Activated naive CD4-positive, alpha-beta T cell treated with Interleukin-2 at 50 U/mL for 16 hours (primary cell): ENCODE measurements at places on chromosomes 6 and 20.

DNA sequence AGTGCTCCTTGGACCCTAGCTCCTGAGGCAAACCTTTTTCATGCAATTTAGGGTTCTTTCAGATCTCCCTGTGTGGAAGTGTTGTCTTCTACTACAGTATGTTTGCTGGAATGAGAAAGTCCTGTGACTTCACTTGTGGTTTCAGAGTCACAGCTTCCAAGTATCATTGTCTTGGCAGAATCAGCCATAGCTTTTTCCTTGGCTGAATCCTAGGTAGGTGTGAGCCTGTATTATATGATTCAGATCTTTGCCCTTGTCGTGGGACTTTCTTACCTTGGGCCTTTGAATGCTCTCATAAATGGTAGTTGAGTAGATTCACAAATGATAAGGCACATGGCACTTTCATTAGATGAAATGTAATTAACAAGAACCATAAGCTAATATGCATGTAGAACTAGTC is 16.5 kb downstream of the CARMIL1 start:
- DNase-seq: no peak

GRCh38 chr6:27805347-27805746 is 106.8 kb downstream of the OR2B2 start:
- no peak for DNase-seq

- DNase-seq: no peak
Measured at GRCh38 chr6:166203003-166203640, 35.5 kb upstream of the TBXT start.

- DNase-seq: no peak
Measured at GRCh38 chr6:31386977-31387376, 16.4 kb upstream of the MICA start.

DNA sequence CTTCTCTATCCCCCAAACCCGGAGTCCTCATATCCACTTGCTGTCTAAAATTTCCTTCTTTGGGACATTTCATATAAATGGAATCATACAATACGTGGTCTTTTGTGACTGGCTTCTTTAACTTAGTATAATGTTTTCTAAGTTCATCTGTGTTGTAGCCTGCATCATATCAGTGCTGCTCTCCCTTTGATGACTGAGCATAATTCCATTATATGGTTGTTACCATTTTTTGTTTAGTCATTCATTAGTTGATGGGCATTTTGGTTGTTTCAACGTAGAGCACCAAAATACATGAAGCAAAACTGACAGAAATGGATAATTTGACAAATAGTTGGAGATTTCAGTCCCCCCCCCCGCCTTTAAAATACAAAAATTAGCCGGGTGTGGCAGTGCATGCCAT is 71.5 kb downstream of the ZFAND3 start:
- DNase-seq: no peak

DNA sequence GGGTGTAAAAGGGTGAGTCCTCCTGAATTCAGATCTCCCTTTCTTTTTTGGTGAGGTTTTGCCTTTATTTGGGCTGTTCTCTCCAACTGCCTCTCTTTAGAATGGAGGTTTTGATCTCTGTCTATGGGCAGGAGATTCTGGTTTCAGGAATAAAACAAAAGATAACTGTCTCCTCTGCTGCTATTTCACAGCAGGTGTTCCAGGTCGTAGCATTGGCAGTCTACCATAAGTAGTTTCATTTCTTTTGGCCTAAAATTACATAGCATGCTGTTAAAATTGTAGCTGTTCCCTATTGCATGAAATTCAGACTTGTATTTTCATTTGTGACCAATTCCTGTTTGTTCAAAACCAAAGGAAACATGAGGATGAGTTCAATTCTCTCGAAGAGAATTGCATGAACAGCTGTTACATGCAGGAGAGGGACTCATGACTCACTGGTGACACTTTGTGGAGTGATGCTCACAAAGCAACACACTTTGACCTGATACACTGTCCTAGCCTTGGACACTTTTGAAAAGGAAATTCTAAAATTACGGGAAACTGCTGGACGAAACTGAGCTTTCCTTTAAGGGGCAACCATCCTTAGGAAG is 76.8 kb upstream of the SIRPG start:
- peak; percentile 24 for DNase-seq

GRCh38 chr6:54285595-54285994 is 22.6 kb upstream of the TINAG start:
- DNase-seq: no peak

DNA sequence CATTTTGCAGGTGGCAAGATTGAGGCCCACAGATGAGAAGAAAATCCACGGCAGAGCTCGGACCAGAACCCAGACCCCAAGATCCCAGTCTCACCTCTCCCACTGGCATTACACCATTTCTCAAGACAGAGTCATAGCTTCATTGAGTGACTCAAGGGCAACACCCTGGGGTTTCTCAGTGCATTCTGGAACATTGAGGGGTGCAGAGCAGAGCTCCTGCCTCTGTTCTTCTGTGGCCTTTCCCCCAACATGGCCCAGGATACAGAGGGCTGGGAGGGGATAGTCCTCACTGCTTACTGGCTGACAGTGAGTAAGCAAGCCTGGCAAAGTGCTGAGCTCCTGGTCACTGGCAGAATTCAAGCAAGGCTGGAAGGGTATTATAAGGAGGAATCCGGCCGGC is 74.0 kb downstream of the MDGA1 start:
- no peak for DNase-seq

GRCh38 chr20:19347943-19348456 is 135.6 kb downstream of the SLC24A3 start:
- DNase-seq: no peak

- DNase-seq: no peak
Measured at GRCh38 chr20:11626551-11626950, 291.1 kb upstream of the BTBD3 start.

DNA sequence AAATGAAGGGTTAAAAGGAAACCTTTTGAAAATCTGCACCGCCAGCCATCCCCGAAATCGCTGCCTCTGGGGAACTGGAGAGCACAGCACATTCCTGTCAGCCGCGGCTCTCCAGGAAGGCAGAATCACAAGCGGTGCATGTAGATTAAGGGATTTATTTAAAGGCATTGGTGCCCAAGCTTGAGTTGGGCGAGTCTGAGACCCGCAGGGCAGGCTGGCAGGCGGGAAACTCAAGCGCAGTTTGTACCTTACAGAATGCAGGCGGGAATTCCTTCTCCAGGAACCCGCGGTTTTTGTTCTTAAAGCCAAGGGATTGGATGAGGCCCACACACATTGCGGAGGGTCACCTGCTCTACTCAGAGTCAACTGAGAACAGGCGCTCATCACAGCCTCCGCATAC is 10.8 kb downstream of the GPR31 start:
- DNase-seq: no peak

DNA sequence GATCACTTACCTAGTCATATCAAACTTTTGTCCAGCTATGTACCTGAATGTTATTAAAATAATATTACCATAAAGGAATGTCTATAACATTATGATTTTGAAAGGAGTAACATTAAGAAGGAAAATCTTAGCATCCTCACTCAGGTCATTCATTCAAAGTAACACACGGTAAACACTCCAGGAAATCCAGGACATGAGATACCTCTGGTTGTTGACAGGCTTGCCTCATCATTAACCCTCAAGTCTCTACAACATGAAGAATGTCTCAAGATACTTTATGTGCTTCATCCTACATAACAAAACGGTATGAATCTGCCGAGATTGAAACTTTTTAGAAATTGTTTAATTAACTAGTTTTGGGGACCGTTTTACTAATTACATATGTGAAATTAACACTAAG is 690 bp upstream of the FILIP1 start:
- no peak for DNase-seq

DNA sequence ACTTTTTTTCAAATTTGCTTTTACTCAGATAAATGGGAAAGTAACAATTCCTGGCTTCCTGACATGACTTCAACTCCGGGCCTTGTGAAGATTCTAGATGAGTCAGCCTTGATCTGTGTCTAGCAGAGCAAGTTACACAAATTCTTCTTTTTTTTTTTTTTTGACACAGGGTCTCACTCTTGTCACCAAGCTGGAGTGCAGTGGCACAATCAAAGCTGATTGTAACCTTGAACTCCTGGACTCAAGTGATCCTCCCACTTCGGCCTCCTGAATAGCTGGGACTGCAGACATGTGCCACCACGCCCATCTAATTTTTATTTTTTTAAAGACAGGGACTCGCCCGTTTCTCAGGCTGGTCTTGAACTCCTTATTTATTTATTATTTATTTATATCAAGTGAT is 7.3 kb upstream of the ARHGAP18 start:
- no peak for DNase-seq

GRCh38 chr6:22357724-22358189 is 60.9 kb upstream of the PRL start:
- DNase-seq: no peak

GRCh38 chr6:71066153-71066552 is 109.3 kb upstream of the B3GAT2 start:
- DNase-seq: no peak

DNA sequence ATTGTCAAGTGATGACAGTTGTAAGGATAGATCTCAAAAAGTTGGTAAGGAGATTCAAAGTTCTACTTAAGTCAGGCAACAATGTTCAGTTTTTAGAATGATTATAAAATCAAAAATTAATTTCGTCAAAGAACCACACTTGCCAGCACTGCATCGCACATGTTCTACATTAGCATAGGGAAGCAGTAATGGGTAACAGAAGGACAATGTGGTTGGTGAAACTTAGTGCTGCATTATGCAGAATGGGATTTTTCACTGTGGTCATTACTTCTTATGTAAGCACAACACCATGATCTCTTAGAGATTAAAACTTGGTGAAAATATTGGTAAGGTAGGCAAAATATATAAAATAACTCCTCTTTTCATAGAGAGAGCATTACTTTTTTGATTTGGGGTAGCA is 173.7 kb upstream of the THEMIS start:
- DNase-seq: no peak

DNA sequence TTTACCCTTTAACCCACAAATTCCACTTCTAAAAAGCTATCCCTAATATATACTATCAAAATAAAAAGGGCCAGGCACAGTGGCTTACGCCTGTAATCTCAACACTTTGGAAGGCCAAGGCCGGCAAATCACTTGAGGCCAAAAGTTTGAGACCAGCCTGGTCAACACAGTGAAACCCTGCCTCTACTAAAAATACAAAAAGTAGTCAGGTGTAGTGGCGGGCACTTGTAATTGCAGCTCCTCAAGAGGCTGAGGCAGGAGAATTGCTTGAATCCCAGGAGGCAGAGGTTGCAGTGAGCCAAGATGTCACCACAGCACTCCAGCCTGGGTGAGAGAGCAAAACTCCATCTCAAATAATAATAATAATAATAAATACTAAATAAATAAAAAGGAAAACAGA is 82.5 kb downstream of the TRIM27 start:
- DNase-seq: no peak

DNA sequence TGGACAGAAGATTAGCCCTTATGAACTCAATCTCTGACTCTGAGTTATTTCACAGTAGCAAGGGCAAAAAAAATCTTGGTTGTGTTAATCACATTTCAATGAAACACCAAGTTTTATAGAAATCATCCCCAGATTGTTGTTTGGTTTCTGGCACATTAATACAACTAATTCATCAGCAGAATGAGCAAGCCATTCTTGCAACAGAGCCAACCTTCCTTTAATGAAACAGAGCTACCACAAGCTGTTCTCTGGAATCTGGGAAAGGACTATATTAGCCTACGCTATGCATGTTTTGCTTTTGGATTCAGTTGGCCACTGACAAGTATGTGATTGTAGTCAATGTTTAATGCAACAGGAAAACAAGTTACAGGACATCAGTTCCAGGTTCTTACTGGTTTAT is 13.8 kb upstream of the POPDC3 start:
- DNase-seq: no peak

GRCh38 chr6:84521511-84521910 is 242.9 kb downstream of the TBX18 start:
- no peak for DNase-seq

DNA sequence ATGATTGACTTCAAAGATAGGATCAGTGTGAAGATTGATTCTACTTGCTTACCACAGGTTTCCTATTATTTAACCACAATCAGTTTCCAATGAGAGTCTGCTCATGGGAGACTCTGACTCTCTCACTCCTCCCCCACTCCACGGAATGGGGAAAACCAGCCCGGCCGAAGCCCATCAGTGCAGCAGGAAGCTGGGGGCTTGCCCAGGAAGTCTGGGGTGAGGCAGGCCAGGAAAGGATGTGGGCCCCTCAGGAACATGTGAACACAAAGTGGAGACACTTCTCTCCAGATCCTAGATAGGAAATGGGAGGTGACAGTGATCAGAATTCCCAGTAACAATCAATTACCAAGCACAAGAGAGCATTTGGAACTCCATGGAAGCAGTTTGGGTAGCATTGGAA is 144.2 kb downstream of the TTLL2 start:
- no peak for DNase-seq

DNA sequence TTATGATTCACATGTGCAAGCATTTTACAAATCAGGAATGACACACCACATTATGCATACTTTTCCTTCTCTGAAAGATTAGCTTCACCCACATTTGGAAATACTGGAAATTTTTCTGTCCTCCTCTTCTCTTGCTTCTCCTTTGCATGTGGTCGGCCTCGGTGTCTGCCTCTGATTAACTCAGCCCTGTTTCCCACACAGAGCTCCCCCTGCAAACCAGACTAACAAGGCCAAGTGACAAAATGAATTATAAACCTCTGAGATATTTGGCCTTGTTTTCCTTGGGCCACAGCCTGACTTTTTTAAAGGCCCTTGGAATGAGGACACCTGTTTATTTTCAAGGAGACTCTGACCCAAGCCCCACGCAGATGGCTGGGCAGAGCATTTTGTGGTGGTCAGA is 9.0 kb upstream of the CCN6 start:
- no peak for DNase-seq

- DNase-seq: no peak
Measured at GRCh38 chr6:120774275-120774674, 560.0 kb downstream of the TBC1D32 start.

GRCh38 chr20:57396984-57397692 is 5.9 kb downstream of the RBM38 start:
- peak; percentile 27 for DNase-seq

- DNase-seq: no peak
Measured at GRCh38 chr20:63627751-63628245, 897 bp upstream of the GMEB2 start.

GRCh38 chr6:167410462-167410861 is 85.6 kb downstream of the TTLL2 start:
- DNase-seq: no peak

- DNase-seq: no peak
Measured at GRCh38 chr20:23649830-23650417, 12.2 kb upstream of the CST3 start.

DNA sequence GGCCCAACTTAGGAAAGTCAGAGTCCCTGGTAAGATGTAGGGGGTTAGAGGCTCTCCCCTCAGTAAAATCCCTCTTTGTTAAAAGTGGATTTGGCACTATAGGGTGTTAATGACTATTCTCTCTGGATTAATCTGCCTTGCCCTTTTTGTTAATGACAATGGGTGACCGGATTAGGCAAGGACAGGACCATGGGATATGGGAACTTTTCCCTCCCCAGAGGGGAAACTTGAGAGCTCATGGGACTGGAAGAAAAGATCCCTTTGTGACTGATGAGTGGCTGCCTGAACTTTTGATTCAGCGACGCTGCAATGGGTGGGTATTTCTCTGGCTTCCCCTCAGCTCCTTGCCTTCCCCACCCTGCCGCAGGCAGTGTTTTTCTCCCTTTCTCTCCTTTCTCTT is 12.2 kb upstream of the TAAR9 start:
- DNase-seq: no peak

- no peak for DNase-seq
Measured at GRCh38 chr6:50887112-50887511, 68.4 kb downstream of the TFAP2B start.

GRCh38 chr6:100372326-100373091 is 92.2 kb downstream of the SIM1 start:
- DNase-seq: no peak

- DNase-seq: no peak
Measured at GRCh38 chr6:13094781-13095425, 233.4 kb downstream of the TBC1D7 start.
